ENCODE measurements at places on chromosomes 2 and 18.

DNA sequence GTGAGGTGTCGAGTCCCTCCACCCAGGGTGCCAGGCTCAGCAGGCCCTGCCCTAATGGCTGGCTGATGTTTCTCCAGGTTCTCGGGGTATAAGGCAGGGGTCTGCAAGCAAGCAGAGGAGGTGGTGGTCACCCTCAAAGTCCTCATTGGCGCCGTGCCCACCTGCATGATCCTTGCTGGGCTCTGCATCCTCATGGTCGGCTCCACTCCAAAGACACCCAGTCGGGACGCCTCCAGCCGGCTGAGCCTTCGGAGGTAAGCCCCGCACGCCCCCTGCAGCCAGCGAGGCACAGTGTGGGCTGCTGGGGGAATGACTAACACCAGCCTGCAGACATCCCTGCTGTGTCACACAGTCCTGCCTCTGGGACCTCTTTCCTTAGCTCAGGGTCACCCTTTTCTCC is 14.1 kb downstream of the MFSD2B start:
- no peak for DNase-seq

- no peak for DNase-seq
Measured at GRCh38 chr2:69817729-69818501, 11.5 kb upstream of the GMCL1 start.

DNA sequence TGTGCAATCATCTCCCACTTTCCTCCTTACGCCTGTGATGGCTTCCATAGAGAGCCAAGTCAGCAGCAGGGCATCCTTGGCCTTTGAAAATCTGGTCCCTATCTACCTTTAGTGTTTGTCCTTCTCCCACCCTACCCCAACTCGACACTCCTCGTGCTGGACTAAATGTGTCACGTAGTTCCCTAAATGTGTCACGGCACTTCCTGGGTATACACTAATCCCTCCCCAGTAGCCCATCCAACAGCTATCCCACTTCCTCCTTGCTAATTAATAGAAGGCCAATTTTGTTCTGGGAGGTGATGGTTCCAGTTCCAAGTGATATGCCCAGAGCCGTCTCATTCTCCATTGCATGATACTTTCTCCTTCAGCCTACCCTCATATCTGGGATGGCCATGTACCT is 36.5 kb upstream of the ZFP36L2 start:
- no peak for DNase-seq

- no peak for DNase-seq
Measured at GRCh38 chr2:231238689-231239088, 40.3 kb downstream of the ARMC9 start.

- DNase-seq, result no peak
Measured at GRCh38 chr2:224219781-224220180, 180.7 kb upstream of the SERPINE2 start.

DNA sequence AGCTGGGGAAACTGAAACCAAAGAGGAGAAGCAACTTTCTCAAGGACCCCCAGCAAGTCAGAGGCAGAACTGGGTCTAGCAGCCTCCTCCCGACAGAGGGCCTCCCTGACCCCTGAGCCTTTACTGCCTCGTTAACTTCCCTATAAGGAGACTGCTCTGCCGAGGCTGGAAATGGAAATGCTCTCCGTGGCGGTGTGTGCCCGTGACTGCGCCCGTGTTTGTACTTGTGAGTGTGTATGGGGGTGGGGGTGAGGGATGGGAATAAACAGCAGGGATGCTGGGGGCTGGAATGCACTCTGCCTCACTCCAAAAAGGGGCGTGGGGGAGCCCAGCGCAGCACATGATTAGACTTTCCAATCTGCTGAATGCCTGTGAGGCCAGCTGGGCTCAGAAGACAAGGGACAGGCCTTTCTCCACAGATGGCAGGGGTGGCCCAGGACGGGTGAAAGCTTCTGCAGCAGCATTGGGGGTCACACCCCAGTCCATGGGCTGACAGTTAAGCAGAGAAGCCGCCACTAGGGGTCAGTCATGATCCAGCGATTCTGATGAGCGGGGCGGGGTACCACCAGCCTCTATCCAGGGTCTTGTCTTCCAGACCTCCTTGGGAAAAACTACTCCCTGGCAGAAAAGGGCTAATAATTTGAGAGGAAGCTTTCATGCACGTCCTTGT is 26.8 kb downstream of the MPHOSPH10 start:
- DNase-seq, result peak; percentile 52

DNA sequence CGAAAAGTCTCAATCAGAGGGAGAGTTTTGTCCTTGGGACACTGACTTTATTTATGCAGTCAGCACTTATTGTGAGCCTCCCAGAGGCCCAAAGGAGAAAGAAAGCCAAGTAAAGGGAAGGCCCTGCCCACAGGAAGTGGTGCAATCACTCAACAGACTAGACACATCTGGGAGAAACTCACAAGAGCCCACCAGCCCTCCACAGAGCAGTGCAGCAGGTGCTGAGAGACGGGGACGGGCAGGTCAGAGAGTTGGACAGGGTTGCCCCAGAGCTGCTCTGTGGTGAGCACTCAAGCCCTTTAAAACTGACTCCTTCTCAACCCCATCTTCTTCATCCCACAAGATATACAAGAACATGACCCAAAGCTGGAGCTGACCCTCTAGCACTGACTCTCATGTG is 96.0 kb downstream of the TFCP2L1 start:
- no peak for DNase-seq

DNA sequence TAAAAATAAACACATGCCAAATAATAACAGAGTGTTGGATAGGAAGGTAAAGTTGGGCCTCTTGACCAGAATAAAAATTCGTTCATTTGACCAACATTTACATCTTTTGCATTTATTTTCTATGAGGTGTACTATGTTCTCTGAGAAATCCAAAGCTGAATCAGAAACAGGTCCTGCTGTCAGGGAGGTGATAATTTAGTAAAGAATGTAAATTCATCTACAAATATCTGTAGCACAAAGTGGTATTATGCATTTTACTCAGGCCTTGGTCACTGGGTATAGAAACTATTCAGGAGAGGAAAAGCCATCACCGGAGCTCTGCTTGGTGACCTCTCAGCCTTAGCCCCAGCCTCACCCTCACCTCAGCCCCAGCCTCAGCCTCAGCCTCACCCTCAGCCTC is 208.9 kb downstream of the SPP2 start:
- no peak for DNase-seq

GRCh38 chr18:11327391-11328009 is 178.1 kb upstream of the PIEZO2 start:
- no peak for DNase-seq

DNA sequence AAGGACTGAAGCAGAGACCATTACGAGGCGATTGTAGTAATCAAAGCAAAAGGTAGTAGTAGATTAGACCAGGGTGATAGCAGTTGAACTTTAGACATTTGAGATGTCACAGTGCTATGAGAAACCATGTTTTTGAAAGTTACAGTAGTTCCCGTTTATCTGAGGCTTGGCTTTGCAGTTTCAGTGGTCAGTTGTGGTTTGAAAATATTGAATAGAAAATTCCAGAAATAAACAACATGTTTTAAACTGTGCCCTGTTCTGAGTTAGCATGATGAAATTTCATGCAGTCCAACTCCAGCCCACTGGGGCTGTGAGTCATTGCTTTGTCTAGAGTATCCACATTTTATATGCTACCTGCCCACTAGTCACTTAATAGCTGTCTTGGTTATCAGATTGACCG is 47.5 kb downstream of the ZNF638 start:
- DNase-seq, result no peak

- DNase-seq, result peak; percentile 68
Measured at GRCh38 chr2:111157071-111157661, 36.5 kb downstream of the BCL2L11 start.

DNA sequence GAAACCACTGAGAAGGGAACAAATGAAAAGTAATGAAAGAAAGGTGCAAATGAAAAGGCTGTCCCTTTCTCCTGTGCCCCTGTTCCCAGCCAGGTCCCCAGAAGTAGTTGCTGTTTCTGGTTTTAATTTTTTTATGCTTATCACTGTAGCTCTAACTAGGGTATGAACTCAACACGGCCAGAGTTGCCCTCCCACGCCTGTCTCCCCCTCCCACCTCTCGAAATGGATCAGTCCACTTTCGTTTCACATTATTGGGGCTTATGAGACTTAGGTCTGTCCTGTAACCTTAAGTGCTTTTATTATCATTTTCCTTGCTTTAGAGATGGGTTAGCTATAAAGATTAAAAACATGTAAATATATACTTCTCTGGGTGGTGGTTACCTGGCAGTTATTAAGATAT is 8.6 kb downstream of the RBFA start:
- DNase-seq, result no peak

DNA sequence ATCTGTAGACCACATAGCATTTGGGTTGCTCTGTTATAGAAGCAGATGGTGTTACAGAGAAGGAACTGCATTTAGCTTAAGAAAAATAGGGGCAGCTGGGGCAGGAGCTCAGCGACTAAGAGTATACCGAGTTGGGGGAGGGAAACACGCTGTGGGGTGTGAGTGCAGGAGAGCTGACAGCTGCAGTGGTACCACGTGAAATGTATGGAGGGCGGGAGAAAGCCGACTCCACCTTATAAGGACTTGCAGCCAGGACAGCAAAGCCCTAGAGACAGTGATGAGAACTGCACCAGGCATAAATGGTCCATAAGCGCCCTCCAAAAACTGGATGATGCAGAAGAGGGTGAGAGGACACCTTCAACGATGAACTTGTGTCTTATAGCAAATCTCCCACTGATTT is 237.6 kb downstream of the PRKCE start:
- DNase-seq, result peak; percentile 94

- no peak for DNase-seq
Measured at GRCh38 chr2:54568876-54569321, 112.8 kb downstream of the SPTBN1 start.

DNA sequence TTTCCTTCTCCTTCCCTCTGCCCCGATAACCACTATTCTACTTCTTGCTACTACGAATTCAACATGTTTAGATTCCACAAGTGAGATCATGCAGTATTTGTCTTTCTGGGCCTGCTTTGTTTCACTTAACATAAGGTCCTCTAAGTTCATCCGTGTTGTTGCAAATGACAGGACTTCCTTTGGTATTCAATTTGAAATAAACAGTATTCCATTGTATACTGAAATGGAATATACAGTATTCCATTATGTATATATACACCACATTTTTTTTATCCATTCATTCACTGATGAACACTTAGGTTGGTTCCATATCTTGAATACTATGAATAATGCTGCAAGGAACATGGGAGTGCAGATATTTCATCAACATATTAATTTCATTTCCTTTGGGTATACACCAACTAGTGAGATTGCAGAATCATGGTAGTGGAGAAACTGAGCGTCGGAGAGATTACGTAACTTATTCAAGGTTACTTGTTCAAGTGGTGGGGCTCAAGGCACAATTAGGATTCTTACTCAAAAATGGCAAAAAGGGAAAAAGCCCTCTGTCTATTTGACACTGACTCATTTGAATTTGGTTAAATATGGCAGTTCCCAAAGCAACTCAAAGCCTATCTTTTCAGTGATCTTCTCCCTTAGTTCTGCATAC is 85.1 kb downstream of the CHN1 start:
- DNase-seq, result no peak

- DNase-seq, result no peak
Measured at GRCh38 chr2:24816404-24816803, 23.2 kb downstream of the CENPO start.

- DNase-seq, result no peak
Measured at GRCh38 chr2:68839260-68839833, 31.9 kb downstream of the BMP10 start.

GRCh38 chr2:128742467-128742866 is 423.8 kb upstream of the HS6ST1 start:
- no peak for DNase-seq

- DNase-seq, result no peak
Measured at GRCh38 chr2:27431395-27431794, 3.0 kb downstream of the NRBP1 start.

GRCh38 chr2:64410671-64411070 is 43.3 kb upstream of the LGALSL start:
- DNase-seq, result no peak

DNA sequence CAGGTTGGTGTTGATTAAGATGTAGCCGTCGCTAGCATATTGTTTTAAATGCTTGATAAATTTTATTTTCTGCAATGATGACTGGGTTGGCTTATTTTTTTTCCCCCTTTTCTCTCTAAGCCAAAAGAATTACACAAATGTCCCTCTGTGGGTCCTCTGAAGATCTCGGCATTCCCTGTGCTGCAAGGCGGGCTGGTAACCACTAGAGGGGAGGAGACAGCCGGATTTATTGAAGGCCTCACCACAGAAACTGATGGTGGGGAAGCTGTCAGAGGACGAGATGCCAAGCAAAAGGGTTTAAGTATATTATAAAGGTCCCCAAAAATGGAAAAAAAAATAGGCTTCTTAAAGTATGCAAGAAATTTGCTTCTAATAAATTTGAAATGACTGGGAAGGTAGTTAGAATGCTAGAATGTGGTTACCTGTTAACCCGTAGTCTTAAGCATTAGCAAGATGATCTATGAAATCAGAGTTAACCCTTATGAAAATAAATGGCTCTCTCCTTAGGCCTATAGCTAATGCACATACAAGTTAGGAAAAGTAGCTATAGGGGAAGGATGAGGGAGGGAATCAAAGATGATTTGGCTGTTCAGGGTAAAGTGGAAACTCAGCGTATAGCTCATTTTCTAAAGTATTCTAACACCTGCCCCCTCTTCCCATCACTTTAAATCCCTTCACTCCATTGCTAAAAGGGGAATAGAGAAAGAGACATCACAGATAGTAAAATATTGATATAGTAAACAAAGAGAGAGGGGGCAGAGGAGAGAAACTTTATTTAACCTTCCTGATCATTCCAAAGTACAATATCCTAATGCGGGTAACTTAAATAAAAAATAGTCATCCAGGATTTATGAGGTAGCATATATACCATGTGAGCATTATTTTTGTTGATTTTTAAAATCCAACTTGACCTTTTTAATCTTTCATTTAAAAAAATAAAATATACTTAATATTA is 894.5 kb upstream of the POU3F3 start:
- DNase-seq, result peak; percentile 4

GRCh38 chr18:55310863-55311262 is 277.1 kb downstream of the TCF4 start:
- DNase-seq, result no peak

GRCh38 chr2:121527009-121527682 is 3.5 kb upstream of the RNU4ATAC start:
- DNase-seq, result no peak

DNA sequence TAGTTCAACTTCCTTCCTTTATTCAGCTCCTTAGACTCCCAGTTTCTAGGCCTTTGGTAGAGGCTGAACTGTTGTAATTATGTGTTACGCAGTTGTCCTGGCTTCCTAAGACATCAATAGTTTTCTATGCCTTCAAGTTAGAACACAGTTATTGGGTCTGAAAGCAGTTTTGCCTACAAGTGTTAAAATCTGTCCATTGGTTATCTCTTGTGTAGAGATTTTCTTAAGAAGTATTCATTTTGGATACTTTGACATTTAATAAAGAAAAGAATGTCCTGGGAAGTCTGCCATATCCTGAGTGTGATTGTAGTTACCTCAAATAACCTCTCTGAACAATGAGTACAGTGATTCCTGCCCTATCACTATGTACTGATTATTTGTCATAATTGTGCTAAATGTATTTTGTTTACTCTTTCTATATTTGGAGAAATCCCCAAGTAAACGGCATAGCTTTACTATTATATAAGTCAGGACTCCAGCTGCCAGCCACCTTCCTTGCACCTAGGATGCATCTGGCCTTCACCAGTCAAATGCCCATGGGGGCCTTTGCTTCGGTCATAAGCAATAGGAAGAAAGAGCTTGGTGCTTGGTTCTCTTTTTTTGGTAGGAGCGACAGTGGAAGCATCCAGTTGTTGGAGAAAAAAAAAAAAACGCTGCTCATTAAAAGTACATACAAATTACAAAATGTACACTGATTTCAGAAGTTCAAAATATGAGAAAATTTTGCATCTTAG is 449.5 kb upstream of the PKDCC start:
- DNase-seq, result no peak

Data from NCI-H146 (cell line).